ENCODE measurements at places on chromosomes 7 and 10.

DNA sequence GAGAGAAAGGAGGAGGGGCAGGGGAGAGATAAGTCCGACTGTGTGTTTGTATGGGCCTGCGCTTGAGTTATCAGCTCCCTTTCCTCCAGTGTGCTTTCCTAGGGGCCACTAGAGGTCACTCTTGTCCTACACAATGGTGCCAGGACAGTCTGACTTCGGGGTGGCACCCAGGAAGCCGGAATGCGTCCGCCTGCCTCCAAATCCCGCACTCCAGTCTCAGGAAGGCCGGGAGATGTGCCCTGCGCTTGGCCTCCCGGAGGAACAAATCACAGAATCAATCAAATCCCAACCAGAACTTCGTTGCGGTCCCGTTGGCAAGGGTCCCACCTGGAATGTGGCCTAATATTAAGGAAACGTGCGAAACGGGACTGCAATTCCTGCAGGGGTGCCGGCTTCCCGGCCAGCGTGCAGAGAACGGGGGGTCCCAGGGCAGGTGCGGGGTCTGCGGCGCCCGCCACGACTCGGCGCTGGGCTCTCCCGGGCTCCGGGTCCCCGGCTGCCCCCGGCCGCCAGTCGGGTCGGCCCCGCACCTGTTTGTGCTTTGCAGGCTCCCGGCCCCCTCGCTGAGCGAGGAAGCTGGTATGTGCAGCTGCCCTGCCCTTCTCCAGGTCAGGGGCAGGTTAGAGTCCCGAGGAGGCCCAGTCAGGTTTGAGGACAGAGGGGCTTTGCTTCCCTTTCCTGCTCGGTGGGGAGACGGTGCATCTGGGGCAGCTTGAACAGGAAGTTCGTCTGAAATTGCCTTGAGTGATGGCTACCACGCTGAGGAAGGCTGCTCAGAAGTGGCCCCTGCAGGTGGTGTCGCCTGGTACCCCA, 21.0 kb upstream of the HPS1 start:
- DNase-seq, result peak; percentile 75

- DNase-seq, result no peak
Measured at GRCh38 chr7:12436896-12437535, 33.4 kb upstream of the VWDE start.

DNA sequence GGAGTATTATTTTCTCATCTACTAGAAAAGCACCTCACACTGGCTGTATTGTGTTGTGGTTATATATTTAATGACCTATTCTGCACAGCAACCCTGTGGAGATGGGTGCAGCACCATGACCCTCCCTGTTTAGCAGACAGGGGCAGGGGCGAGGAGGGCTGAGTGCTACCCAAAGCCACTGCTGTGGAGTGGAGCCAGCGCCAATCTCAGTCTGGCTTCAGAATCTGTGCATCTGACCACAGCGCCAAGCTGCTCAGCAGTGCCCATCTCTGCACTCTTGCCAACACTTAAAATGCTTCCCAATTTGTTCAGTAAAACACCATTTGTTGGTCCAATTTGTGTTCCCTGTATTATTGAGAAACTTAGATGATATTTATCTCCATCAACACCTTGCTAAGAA, 239.1 kb downstream of the ZMYND11 start:
- DNase-seq, result no peak

GRCh38 chr10:28628184-28628893, 49.0 kb upstream of the BAMBI start:
- DNase-seq, result peak; percentile 74

- no peak for DNase-seq
Measured at GRCh38 chr10:51590818-51591217, 108.6 kb downstream of the CSTF2T start.

- no peak for DNase-seq
Measured at GRCh38 chr10:61983255-61983654, 81.8 kb downstream of the ARID5B start.

DNA sequence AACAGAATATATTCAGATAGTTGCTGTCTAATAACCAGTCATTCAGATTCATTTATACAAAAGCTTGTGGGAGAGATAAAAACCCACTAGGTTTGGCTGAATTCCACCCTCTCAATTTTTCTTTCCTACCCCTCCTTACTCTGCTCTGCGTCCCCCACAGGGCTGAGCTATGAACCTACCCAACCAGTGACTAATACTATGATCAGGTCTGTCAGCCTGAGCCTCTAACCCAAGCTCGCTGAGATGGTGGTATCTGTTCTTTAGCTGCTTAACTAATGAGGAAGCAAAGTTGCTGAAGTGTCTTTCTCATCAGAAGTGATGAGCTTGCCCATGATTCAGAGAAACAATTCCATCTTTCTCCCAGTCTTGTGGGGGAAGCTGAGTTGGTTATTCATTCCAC, 248.7 kb upstream of the GPR26 start:
- DNase-seq, result no peak

- no peak for DNase-seq
Measured at GRCh38 chr7:94656658-94656924, 658 bp upstream of the SGCE start.

- DNase-seq, result peak; percentile 65
Measured at GRCh38 chr7:130733931-130734814, at the start of gene KLF14. Gene KLF14, minus strand, starts transcription at chr7:130734207. Its CDS starts 174 bp downstream, at chr7:130734033.

GRCh38 chr7:96508371-96508770, 186.5 kb upstream of the SLC25A13 start:
- DNase-seq, result no peak

- DNase-seq, result no peak
Measured at GRCh38 chr10:110613341-110613995, 30.7 kb upstream of the RBM20 start.

DNA sequence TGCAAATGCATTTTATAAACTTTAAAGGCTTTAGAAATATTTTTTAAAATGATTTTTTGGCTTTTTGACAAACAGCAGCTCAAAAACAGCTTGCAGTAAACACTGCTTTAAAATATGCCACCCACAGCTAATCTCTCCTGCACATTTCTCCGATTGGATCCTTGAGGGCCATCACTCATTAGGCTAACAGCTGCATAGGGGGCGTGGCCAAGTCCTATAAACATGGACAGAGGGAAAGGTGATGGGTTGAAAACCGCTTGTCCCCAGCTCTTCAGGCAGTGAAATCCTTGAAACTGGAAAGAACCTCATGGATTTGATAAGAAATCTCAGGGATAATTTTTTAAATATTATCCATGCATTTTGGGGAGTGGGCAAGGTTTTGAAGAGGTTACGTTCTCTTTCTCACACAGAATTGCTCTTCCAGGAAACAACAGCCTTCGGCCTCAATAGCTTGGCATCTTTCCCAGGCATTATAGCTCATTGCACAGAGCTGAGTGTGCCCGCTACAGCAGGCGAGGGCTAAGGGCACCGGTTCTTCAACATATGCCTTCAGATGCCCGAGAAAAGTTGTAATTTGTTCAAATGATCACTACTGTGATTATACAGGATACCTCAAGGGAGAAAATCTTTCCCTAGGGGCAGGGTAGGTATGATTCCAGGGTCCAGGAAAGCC, 1.7 kb downstream of the PLEKHS1 start:
- DNase-seq, result no peak

DNA sequence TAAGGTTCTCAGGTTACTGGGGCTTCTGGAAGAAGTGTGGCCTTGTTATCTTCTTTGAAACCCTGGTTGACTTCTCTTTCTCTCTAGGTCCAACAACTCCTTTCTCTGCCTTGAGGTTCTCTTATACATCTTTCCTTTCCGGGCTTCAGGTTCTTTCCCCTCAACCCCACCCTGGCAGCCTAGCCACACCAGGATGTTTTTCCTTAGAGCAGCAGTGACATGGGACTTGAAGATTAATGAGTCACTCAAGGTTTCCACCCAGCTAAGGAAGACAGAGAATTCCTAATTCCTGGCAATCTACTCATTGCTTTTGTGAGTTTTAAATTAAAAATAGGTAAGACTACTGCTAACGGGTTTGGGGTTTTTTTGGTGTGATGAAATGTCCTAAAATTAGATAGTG, 121.8 kb upstream of the HPS1 start:
- DNase-seq, result no peak

DNA sequence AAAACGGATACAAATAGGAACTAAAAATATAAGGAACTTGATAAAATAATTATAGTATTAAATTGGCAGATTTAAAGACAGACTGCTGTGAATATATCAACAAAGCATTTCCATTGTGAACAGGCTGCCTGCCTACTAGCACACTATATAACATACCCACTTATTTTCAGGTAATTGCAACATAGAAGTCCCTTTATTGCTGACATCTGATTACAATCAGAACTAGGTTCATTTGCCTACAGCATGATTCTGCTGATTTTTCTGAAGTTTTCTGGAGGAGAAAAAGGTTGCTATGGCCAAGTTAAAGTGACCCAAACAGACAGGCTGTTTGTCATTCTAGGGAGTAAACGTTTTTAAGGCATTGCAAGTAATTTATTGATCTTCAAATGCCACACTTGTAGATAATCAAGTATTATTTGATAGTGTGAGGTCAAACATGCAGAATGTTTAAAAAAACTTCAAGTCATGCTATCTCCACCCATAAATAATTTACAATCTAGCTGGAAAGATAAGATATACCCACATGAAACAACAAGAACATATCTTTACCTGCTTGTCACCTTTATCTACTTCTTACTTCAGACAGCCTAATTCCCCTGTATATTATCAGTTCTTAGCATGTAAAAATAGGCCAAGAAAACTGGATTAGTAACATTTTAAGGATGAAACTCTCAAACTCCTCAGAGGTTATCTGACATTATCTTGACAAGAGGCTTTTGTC, 40.5 kb downstream of the MTPN start:
- DNase-seq, result no peak

DNA sequence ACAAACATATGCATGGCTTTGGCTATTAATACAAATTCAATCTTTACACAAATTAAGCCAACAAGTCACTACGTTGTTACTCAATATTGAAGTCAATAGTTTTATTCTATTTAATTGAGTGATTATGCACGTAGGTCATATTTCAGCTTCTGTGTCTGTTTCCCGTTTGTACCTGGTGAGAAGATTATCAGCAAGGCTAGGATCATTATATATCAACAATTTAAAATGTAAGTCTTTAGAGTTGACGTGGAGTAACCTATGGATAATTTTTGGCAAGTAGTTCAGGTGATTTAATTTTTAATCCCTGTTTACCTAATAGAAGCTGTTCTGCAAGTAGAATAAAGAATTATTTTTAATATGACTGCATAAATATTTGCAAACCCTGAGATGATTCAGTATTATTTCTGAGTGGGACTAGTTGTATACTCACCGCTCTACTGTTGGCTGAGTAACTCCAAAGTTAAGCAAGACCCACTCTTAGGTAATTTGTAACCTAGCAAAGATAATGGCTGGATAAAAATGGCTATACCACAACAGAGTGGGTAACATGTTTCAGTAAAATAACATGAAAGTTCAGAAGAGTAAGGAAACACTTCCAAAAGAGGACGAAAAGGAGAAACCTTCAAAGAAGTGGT, 161.0 kb downstream of the HGF start:
- DNase-seq, result no peak

- peak; percentile 26 for DNase-seq
Measured at GRCh38 chr10:80477813-80478212, 23.7 kb downstream of the TSPAN14 start.

GRCh38 chr10:95334805-95335144, 44.0 kb upstream of the PDLIM1 start:
- no peak for DNase-seq

- DNase-seq, result no peak
Measured at GRCh38 chr10:97498841-97499560, at the start of gene UBTD1. Gene UBTD1, plus strand, starts transcription at chr10:97498924. Its CDS starts 280 bp downstream, at chr10:97499204.

- peak; percentile 41 for DNase-seq
Measured at GRCh38 chr7:23893942-23894891, 184.2 kb downstream of the STK31 start.

- no peak for DNase-seq
Measured at GRCh38 chr7:7789551-7789988, 71.2 kb upstream of the RPA3 start.

DNA sequence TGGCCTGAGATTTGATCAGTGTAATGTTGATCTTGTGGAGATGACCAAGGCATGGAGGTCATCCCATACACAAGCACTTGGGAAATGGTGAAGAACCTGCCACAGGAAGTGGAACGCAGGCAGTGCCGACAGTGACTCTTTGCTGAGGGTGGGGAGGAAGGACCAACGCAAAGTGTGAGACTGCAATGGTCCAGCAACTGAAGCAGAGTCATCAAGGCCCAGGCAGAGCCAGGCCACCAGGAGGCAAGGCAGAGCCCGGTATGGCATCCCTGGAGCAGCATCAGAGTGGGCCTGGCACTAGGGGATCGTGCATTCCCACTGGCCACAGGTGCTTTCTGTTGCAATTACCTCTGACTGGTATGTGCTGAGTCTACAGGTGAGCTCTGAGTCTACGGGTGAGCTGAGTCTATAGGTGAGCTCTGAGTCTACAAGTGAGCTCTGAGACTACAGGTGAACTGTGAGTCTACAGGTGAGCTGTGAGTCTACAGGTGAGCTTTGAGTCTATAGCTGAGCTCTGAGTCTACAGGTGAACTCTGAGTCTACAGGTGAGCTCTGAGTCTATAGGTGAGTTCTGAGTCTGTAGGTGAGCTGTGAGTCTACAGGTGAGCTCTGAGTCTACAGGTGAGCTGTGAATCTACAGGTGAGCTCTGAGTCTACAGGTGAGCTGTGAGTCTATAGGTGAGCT, 132.9 kb downstream of the KLF6 start:
- no peak for DNase-seq

All from activated T-cell treated with anti-CD3 and anti-CD28 coated beads, Interleukin-2, amount 50 U/mL, for 24 hours (primary cell).